Peyer's patch (tissue), 4 donors: ENCODE measurements at places on chromosomes 5 and 9.

DNA sequence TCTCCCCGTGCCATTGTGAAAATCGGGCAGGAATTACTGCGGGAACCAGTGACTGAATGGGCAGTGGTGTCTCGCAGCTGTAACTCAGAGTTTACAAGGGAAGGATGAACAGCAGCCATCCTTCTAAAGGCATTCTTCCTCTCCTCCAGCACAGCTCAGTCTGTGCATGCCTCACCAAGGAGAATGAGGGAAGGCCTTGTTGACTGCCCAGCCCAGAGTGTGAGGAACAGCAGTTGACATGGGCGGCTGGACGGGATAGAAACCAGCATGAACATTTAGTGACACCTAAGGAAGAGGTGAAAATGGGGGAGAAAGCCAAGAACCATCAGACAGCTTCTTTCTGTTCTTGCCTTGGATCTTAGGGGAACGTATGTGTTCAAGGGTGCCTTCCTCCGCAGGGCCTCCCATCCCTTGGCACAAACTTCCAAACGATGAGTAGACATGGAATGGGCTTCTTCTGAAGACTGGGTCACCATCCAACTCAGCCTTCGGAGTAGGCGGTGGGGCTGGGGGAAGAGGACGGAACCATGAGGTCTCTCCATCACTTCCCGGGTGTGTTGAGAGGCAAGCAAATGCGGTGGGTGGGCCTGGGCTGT is 887 bp upstream of the PDE8B start:
- H3K27ac ChIP-seq: peak overlapping the region; percentile 33
- H3K27me3 ChIP-seq: peaks cover 13% of the 10 kb centered on the region
- no peak overlapping the region for H3K4me3 ChIP-seq
- DNase-seq: no peak
- H3K4me1 ChIP-seq: peaks cover 4% of the 10 kb centered on the region

- no peaks in the 10 kb centered on the region for H3K36me3 ChIP-seq
- H3K4me3 ChIP-seq: no peak overlapping the region
- DNase-seq: no peak
- no peaks in the 10 kb centered on the region for H3K4me1 ChIP-seq
- no peaks in the 10 kb centered on the region for H3K27me3 ChIP-seq
- H3K27ac ChIP-seq: no peak overlapping the region
Observed at GRCh38 chr5:4387290-4387689, 752.8 kb upstream of the ADAMTS16 start.

DNA sequence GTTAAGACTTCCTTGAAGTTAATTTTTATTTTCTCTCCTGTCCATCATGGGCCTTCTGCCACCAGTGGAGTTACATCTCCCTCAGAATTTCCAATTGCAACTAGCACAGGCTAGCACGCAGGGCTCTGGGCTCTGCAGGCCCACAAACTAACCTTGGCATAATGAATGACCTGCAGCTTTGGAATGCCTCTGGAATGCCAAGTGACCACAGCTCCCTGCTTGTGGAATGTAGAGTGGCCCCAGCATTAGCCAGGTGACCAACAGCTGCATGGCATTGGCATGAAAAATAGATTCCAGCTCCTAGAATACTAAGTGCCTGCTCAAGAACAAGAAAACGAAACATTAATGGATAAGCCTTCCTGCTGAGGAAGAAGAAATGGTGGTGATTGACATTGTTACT is 726.1 kb downstream of the BRINP1 start:
- H3K4me3 ChIP-seq: no peak overlapping the region
- no peaks in the 10 kb centered on the region for H3K36me3 ChIP-seq
- no peak overlapping the region for H3K27ac ChIP-seq
- no peaks in the 10 kb centered on the region for H3K4me1 ChIP-seq
- DNase-seq: no peak

GRCh38 chr5:60673334-60673733 is 26.6 kb downstream of the DEPDC1B start:
- peak overlapping the region; percentile 88 for H3K27ac ChIP-seq
- no peak for DNase-seq
- no peaks in the 10 kb centered on the region for H3K36me3 ChIP-seq
- H3K4me1 ChIP-seq: peaks cover 3% of the 10 kb centered on the region

DNA sequence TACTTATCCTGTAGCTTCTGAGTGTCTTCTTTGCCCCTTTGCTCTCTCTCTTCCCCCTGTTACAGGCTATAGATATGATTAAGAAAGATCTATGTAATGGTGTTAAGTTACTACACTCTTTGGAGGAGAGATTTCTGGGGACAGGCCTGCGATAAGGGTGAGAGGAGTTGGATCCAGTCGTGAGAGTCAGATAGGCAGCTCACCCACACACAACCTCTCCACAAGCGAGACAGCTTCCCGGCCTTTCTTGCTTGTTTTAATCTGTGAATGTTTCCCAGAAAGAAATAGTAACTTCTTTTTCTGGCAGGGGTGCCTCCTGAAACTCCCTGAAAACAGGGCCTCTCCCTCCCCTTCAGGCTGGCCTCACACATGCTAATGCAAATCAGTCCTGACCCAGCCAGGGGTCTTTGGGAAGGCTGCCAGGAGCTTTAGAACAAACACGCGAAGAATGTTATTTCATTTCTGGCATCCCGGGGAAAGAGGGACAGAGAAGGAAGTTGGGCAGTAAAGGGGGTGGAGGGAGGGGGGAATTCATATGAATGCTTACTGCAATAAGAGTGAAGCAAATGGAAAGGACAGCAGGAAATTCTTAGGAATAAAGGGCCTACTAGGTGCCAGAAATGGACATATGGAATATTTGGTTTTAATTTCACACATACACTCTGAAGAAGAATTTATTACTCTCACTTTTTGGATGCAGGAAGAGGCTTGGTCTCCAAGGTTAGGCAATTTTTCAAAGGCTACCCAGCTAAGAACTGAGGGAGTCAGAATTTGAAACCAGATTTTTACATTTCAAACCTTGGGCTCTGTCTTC is 215.8 kb upstream of the TRIM32 start:
- no peaks in the 10 kb centered on the region for H3K4me1 ChIP-seq
- no peaks in the 10 kb centered on the region for H3K36me3 ChIP-seq
- H3K27ac ChIP-seq: no peak overlapping the region

DNA sequence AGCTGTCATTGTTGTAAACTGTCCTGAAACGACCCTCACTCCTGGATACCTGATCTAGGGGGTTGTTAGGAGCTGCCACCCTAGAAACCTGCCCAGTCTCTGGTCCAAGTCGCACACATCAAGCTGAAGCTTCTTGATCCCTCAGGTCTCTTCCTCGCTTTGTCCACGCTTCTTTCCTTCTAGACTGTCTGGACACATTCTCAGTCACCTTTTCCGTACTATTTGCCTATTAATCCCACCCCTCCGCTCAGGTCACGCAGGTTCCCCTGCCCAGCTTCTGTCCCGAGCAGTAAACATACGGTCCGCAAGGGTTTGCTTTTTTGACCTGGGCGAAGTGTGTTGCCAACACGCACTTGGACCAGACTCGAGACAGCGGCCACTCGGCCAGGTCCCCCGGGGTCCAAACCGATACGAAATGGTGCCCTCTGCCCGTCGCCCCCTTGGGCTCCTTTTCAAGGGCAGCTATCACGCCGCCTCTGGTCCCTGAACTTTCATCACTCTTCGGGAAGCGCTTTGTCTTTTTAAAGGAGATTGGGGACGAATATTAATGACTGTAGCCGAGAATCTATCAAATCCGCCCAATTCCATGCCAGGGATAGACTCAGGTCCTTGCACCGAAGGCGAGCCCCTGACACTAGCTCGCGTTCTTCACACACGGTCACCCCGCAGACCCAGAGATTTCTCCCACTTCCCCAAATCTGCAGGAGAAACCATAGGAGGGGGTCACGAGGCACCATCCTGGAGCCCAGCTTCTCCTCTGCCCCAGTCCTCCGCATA is 814 bp downstream of the PLCXD3 start:
- no peak for DNase-seq
- H3K27me3 ChIP-seq: no peaks in the 10 kb centered on the region
- H3K4me1 ChIP-seq: no peaks in the 10 kb centered on the region
- H3K36me3 ChIP-seq: no peaks in the 10 kb centered on the region
- peak overlapping the region; percentile 51 for H3K4me3 ChIP-seq

GRCh38 chr9:11457825-11458790 is 845.3 kb upstream of the PTPRD start:
- H3K4me3 ChIP-seq: no peak overlapping the region
- no peak for DNase-seq
- no peaks in the 10 kb centered on the region for H3K36me3 ChIP-seq
- no peak overlapping the region for H3K27ac ChIP-seq
- no peaks in the 10 kb centered on the region for H3K27me3 ChIP-seq
- H3K4me1 ChIP-seq: no peaks in the 10 kb centered on the region

DNA sequence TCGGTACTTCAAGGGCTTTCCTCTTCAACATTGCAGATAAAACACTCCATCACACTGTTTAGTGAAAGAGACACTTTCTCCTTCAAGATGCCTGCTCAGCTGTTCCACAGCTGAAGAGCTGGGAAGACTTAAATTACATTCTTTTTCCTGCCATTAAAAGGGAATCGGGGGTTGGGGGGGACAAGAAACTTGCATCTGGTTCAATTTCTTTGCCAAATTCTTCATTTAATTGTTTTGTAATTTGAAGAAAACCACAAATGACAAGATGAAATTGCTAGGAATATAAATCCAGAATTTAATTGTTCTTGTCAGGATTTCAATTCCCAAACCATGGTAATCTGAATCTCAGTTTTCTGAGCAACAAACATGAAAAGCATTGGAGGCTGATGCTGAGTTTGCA is 478.3 kb downstream of the EBF1 start:
- no peak for DNase-seq
- H3K36me3 ChIP-seq: no peaks in the 10 kb centered on the region
- no peaks in the 10 kb centered on the region for H3K27me3 ChIP-seq
- H3K4me1 ChIP-seq: no peaks in the 10 kb centered on the region

- no peaks in the 10 kb centered on the region for H3K27me3 ChIP-seq
- H3K36me3 ChIP-seq: no peaks in the 10 kb centered on the region
- no peak for DNase-seq
- no peak overlapping the region for H3K4me3 ChIP-seq
- H3K4me1 ChIP-seq: no peaks in the 10 kb centered on the region
Observed at GRCh38 chr5:62488531-62488930, 76.0 kb downstream of the IPO11 start.

DNA sequence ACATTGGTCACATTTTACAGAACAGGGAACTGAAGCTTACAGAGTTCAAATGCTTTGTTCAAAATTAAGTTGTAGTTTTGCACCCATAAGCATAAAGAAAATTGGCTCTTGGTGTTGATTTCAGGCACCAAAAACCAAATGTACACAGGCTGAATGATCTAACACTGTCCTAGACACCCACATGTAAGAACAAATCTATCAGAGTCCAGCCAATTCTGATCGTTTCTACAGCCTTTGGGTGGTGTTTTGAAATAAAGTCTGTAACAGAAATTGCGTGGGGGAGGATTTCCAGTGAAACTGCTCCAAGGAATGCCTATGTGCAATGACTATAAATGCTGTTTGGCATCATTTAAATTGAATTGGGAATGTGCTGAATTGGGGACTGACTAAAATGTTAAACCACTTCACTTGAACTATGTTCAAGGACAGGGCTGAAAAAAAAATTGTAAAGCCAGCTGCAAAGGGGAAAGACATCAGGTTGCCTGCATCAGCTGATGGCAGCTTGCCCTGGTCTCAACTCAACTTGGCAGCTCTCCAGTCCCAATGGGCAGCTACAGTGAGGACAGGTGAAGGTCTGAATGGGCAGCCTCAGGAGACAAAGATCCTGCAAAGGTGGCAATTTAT is 92.2 kb upstream of the TRPC7 start:
- H3K4me1 ChIP-seq: no peaks in the 10 kb centered on the region
- no peaks in the 10 kb centered on the region for H3K36me3 ChIP-seq
- DNase-seq: no peak
- H3K27me3 ChIP-seq: no peaks in the 10 kb centered on the region
- H3K4me3 ChIP-seq: no peak overlapping the region
